A549 treated with DMSO at 1 μM for 4 hours (cell line): ENCODE measurements at places on chromosomes 12 and 14. TPM values are rescaled to one million over a fixed set of nuclear protein-coding genes. Genes with fewer than 3 reads are reported as not detected.

The FGD6 gene
- total RNA-seq: 15.6 to 22.8 TPM (median 17.6 TPM) in 5 replicates

The C1R gene
- 24.1 to 46.2 TPM (median 28.9 TPM) in 5 replicates for total RNA-seq

The NYNRIN gene
- total RNA-seq: 0.19 to 0.40 TPM (median 0.20 TPM) in 5 replicates

The INSM2 gene
- 0.02 to 0.06 TPM (median 0.05 TPM) in 3 of 5 replicates, not detected in the others for total RNA-seq

The NXPH4 gene
- 4.6 to 6.2 TPM (median 5.0 TPM) in 5 replicates for total RNA-seq

The C12orf50 gene
- total RNA-seq: 0.07 to 0.10 TPM (median 0.08 TPM) in 4 of 5 replicates, not detected in the other

The ATP2B1 gene
- 64.7 to 86.8 TPM (median 73.5 TPM) in 5 replicates for total RNA-seq

The NEUROD4 gene
- total RNA-seq: not detected in 5 replicates

The PTGDR gene
- total RNA-seq: not detected in 5 replicates

The GDF3 gene
- not detected in 5 replicates for total RNA-seq

The DHRS4L2 gene
- total RNA-seq: 23.7 to 33.4 TPM (median 29.9 TPM) in 5 replicates

The ESYT1 gene
- 66.7 to 76.5 TPM (median 73.7 TPM) in 5 replicates for total RNA-seq

The MYBPC1 gene
- 0.02 TPM in 1 of 5 replicates, not detected in the others for total RNA-seq

The WDR89 gene
- 7.9 to 13.2 TPM (median 11.5 TPM) in 5 replicates for total RNA-seq

The TDG gene
- 26.9 to 33.1 TPM (median 30.5 TPM) in 5 replicates for total RNA-seq

The SVOP gene
- total RNA-seq: not detected in 5 replicates

The P2RX2 gene
- total RNA-seq: not detected in 5 replicates

The TAC3 gene
- 0.18 to 0.42 TPM in 2 of 5 replicates, not detected in the others for total RNA-seq

The STXBP6 gene
- total RNA-seq: 1.3 to 2.6 TPM (median 1.7 TPM) in 5 replicates

The CEBPE gene
- total RNA-seq: 0.05 to 0.06 TPM in 2 of 5 replicates, not detected in the others

The PLCZ1 gene
- not detected in 5 replicates for total RNA-seq

The IFNG-AS1 gene
- total RNA-seq: not detected in 5 replicates

The GPR132 gene
- 0.41 to 0.71 TPM (median 0.67 TPM) in 5 replicates for total RNA-seq

The GALNT4 gene
- total RNA-seq: 3.6 to 6.8 TPM (median 5.5 TPM) in 5 replicates

The GUCY2C gene
- total RNA-seq: 0.02 to 0.06 TPM (median 0.03 TPM) in 3 of 5 replicates, not detected in the others

The TMEM119 gene
- total RNA-seq: 0.03 to 0.34 TPM (median 0.14 TPM) in 5 replicates

The SIX4 gene
- 2.5 to 4.6 TPM (median 3.9 TPM) in 5 replicates for total RNA-seq

The CPNE6 gene
- not detected in 5 replicates for total RNA-seq

The HOXC12 gene
- total RNA-seq: not detected in 5 replicates

The PPP1R36 gene
- total RNA-seq: 0.21 to 0.57 TPM (median 0.38 TPM) in 5 replicates

The MANSC1 gene
- total RNA-seq: 3.2 to 4.5 TPM (median 3.8 TPM) in 5 replicates

The PRB2 gene
- total RNA-seq: not detected in 5 replicates

The EID3 gene
- total RNA-seq: 7.7 to 11.0 TPM (median 8.2 TPM) in 5 replicates

The PIP4P1 gene
- total RNA-seq: 32.2 to 37.0 TPM (median 33.3 TPM) in 5 replicates

The SLC10A1 gene
- not detected in 5 replicates for total RNA-seq

The ADCY4 gene
- total RNA-seq: not detected in 5 replicates

The BORCS5 gene
- 8.3 to 10.7 TPM (median 9.7 TPM) in 5 replicates for total RNA-seq

The P2RX7 gene
- not detected in 5 replicates for total RNA-seq

The SERPINA12 gene
- total RNA-seq: not detected in 5 replicates

The TMBIM4 gene
- total RNA-seq: 51.2 to 60.9 TPM (median 56.4 TPM) in 5 replicates

The TOX4 gene
- 65.3 to 76.8 TPM (median 68.1 TPM) in 5 replicates for total RNA-seq

The LRFN5 gene
- total RNA-seq: not detected in 5 replicates

The OR6C2 gene
- total RNA-seq: not detected in 5 replicates

The USP44 gene
- total RNA-seq: 0.07 to 0.18 TPM (median 0.17 TPM) in 5 replicates

The HVCN1 gene
- 0.48 to 0.81 TPM (median 0.62 TPM) in 5 replicates for total RNA-seq

The RNASE3 gene
- not detected in 5 replicates for total RNA-seq

The COQ5 gene
- 27.4 to 29.6 TPM (median 27.9 TPM) in 5 replicates for total RNA-seq

The LRIG3 gene
- 5.0 to 7.2 TPM (median 6.8 TPM) in 5 replicates for total RNA-seq

The ACIN1 gene
- 109 to 121 TPM (median 111 TPM) in 5 replicates for total RNA-seq

The SRRM4 gene
- total RNA-seq: not detected in 5 replicates

The TPH2 gene
- total RNA-seq: not detected in 5 replicates
